ENCODE measurements at places on chromosomes 11 and 22.

GRCh38 chr22:27699383-27700019 lies 102.1 kb downstream of the MN1 start:
- DNase-seq: no peak

DNA sequence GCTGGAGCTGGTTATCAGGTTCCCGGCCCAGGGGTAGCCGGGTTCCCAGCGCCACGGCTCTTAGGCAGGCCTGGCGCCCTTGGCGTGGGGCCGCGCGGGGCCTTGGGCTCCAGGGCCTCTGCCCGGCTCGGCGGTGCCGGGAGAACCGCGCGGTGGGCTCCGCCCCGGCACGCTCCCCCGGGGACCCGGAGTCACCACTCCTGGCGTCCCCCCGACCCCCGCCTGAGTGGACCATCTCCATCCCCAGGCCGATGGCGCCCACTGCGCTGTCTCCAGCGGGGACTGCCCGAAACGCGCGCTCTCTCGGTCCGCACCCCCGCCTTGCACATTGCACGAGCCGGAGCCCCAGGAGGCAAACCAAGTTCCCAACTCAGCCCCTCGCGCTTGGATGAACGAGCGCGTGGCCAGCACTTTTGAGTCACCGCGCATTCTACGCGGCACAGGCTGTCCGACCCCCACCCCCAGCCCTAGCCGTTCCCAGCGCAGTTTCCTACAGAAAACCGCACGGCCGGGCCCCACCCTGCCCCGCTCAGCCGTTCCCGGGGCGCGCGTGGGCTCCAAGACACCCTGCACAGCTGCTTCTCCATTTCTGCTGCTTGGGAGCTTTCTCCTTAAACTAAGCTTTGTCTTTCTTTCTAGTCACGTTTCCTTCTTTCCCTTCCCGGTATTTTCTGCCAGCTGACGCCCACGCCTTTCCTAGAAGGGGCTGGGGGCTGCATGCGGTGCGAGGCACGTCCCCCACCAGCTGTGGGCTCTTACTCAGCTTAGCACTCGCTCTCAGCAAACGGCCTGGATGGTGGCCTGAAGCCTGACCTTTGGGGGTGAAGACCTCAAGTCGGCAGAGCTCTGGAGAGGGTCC lies 650 bp upstream of the CHID1 start:
- no peak for DNase-seq

DNA sequence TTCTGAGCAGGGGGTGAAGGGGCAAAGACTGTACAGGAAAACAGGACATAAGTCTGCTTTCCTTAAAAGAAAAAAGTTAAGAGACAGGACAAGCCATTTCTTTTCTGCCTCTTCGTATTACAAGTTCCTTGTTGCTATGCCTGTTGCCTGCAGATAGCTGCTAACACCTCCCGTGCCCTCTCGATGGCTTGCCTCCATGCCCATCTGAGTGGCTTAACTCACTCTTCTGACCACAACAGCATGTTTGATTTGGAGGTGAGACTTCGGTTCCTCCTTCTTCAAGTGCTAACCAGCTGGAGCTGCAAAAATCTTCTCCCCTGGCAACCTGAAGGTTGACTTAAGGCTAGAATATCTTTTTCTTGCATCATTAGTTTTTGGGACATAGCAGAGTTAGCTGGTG lies 103.1 kb downstream of the PRR5L start:
- no peak for DNase-seq

DNA sequence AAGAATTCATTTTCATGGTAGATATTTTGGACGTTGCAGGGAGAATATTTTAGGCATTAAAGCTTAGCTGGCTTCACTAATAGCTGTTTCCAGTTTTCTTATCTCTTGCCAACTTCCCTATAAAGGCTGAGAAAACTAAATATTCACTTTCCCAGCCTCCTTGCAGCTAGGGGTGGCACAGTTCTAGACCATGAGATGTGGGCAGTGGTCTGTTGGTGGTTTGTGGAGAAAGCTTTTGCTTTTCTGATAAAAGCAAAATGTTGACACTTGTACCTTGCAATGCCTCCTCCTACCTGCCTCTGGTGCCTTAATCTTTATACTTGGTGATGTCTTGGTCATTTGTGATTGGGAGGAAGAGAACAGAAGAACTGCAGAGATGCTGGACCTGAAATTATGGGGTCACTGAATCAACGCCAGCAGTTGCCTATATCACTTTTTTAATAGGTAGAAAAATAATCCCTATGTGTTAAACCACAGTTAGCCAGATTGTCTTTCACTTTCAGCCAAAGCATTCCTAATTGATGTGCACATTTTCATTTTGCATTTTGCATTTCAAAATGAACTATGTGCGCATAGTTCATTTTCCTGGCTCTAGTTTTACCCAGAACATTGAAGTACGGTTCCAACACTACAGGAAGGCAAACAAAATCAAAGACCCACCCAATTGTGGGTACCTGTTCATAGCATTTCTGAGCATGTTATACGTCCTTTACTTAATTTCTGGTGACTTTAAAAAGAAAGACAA lies 24.9 kb upstream of the ABTB2 start:
- DNase-seq: no peak

DNA sequence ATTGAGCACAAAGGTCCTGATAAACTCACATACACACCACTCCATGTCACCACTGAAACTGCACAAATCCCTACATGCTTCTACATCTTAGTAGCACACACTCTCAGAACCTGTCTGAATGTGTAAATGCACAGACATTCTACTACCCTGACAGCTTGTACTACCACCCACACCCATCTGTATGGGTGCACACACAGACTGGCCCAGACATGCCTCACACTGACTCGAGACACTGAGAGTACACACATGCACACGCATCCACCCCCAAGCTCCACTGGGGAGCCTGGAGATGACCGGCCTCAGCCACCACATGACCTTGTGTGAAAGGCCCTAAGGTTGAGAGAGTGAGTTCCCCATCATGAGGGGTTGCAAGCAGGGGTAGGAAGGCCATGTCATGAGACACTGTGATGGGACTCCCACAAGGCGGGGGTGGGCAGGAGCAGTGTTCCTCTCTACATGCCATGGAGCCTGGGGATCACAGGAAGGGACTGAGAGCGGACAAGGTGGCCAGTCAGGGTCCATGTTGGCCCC lies 28.1 kb downstream of the ARAP1 start:
- no peak for DNase-seq

DNA sequence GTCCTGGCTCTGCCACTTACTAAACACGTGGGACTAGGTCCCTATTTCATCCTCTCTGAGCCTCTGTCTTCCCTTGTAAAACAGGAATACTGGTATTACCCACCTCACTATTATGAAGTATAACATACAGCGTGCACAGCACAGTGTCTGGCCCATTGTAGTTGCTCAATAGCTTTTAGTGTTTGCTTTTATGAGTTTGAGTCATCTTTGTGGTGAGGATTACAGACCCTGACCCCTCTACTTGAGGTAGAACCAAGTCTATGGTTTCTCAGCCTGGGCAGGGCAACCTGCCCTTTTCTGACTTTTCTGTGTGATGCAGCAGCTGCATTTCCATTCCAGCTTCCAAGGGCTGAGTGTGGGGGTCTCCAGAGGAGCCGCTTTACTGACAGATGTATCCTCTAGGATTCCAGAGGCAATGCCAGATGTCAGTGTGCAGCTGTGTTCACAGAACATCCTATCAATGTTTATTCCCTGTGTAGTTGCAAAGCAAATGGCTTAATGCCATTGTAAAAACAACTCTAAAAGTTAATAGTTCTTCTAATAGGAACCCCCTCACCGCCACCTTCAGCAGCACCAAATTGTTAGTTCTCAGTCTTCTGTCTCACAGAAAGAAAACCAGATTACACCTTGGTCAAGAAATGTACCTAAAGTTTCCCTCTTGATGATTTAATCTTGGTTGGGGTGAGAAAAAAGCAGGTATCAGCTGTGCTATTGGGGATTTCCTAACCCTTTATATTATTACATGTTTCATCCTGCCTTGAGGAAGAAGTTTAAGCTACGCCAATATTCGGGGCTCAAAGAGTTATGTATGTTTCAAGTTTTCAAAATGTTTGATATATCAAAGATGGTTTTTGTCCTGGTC lies 16.8 kb downstream of the PRR5L start:
- DNase-seq: no peak

GRCh38 chr11:36628765-36629244 lies 30.8 kb upstream of the RAG2 start:
- DNase-seq: no peak

- DNase-seq: no peak
These were observed 37.6 kb downstream of the CYB5R2 start for GRCh38 chr11:7635708-7636107.

GRCh38 chr11:17764446-17765218 lies 30.1 kb downstream of the KCNC1 start:
- no peak for DNase-seq

DNA sequence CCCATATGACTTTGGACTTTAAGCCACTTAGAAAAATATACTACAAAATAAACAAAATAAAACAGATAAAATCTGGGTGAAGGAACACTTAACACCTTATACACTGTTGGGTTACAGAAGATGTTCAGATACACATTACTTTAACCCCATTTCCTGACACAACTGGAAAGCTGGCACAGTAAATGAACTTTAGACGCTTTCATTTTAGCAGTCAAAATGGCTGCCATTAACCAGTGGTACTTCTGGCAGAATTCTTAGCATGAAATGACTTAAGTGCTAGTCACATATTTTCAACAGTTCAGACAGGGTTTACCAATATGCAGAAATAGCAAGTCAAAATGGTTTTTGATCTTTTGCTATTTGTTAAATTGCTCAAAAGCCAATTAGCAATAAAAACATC lies 37.9 kb downstream of the PIK3C2A start:
- DNase-seq: no peak

DNA sequence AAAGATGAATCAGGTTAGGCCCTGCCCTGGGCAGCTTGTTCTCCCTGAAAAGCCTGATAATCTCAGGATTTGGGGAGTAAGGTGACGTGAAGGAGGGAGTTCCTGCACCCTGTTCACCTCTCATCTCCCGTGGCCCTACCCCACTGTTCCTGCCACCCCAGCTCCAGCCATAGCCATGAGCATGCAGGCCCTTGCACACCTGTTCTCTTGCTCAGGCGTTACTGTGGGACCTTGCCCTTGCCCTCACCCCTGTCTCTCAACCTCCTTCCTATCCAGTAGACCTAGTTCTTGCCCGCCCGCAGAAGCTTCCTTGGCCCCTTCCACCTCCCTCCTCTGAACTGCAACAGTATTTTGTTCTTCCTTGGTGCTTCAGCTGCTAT lies 15.0 kb downstream of the TSKU start:
- no peak for DNase-seq

GRCh38 chr11:118742304-118742703 lies 48.7 kb downstream of the DDX6 start:
- no peak for DNase-seq

- peak; percentile 72 for DNase-seq
These were observed at the start of gene OTOG for GRCh38 chr11:17547051-17547577. Gene OTOG (plus strand): TSS chr11:17547259. CDS start chr11:17547373, 114 bp downstream.

GRCh38 chr11:36333468-36333867 lies 37.4 kb downstream of the PRR5L start:
- no peak for DNase-seq

DNA sequence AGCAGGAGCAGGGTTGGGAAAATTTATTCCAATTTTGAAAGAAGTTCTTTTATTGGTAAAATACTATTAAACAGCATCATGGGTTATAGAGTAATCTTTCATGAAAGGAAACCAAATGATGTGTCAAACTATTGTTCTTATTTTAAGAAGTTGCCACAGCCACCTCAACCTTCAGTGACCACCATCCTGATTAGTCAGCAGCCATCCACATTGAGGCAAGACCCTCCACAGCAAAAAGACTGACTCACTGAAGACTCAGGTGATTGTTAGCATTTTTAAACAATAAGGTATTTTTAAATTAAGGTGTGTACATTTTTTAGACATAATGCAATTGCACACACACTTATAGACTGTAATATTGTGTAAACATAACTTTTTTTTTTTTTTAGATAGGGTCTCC lies 3.7 kb upstream of the HEPHL1 start:
- no peak for DNase-seq

GRCh38 chr11:34351687-34352469 lies 5.9 kb downstream of the ABTB2 start:
- no peak for DNase-seq

GRCh38 chr11:71499125-71499524 lies 27.9 kb upstream of the KRTAP5-7 start:
- DNase-seq: no peak

DNA sequence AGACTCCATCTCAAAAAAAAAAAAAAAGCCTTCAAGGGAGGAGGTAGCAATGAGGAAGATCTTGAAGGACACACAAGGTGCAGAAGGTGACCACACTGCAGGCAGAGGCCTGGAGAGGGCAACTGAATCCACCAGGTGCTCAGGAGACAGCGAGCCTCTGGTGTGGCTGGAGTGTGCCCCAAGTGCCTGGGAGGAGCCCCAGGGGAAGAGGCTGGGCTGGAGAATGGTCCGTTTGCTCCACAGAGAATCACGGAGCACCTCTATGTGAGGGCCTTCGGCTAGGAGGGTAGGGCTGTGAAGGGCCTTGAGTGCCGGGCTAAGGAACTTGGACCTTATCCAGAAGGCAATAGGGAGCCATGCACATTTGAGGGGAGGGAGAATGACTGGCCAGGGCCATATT lies 50.3 kb downstream of the ARRB1 start:
- DNase-seq: no peak

DNA sequence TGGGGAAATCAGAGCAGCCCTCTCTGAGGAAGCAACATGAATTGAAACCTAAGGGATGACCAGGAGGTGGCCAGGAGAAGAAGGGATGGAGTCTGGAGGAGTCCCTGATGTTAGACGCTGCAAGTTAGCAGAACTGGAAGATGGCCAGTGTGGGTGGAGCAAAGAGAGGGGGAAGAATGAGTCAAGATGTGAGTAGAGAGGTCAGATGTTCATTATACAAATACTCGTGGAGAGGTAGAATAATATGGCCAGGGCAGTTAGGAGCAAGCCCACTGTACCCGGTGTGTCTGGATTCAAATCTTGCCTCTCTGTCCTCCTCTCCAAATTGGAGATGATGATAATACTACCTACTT lies 242.0 kb downstream of the TENM4 start:
- DNase-seq: no peak

DNA sequence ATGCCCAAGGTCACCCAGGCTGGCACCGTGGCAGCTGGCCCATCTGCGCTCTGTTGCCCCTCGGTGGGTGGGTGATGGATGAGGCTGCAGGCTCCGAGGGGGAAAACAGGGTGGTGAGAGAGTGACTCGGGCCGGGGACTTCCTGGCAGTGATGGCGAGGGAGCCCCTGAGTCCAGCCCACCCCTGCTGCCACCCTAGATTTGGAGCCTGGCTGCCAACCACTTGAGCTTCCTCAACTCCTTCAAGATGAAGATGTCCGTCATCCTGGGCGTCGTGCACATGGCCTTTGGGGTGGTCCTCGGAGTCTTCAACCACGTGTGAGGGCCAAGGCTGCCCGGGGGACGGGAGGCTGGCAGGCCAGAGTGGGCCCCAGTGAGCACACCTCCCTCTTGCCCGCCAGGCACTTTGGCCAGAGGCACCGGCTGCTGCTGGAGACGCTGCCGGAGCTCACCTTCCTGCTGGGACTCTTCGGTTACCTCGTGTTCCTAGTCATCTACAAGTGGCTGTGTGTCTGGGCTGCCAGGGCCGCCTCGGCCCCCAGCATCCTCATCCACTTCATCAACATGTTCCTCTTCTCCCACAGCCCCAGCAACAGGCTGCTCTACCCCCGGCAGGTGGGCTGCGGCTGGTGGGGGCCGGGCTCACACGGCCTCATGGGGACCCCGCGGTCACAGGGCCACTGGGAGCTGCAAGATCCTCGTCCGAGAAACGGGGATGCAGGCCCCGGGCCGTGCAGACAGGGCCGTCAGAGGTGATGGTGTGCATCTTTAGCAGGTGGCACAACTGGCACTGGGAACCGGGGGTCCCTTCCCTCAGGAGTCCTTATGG lies 10.1 kb downstream of the TCIRG1 start:
- no peak for DNase-seq

- DNase-seq: no peak
These were observed 295.6 kb downstream of the DDX10 start for GRCh38 chr11:108960501-108960900.

GRCh38 chr22:46887978-46888377 lies 125.5 kb downstream of the TBC1D22A start:
- DNase-seq: no peak

All from NCI-H1092 (cell line).